GM04503 (cell line): ENCODE measurements at places on chromosomes 11 and 22.
A peak's percentile ranks its signal among the peaks of the same experiment; 100 is the strongest.

DNA sequence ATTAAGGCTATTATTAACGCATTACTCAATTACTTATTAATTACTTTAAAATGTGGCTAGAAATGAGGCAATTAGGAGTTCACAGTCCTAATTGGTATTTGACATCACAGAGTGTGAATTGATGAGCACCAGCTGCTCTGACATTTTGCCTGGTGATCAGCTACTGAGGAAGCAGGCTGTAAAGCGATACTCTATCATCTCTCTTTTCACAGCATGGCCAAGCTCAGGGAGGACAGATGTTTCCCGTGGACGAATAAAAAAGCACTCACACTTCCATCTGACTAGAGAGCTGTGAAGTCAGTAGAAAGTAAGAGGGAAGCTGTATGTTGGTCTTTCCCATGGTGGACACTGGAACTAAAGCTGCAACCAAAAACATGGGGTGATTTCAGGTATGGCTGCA is 29.1 kb upstream of the SYT9 start:
- DNase-seq = no peak

DNA sequence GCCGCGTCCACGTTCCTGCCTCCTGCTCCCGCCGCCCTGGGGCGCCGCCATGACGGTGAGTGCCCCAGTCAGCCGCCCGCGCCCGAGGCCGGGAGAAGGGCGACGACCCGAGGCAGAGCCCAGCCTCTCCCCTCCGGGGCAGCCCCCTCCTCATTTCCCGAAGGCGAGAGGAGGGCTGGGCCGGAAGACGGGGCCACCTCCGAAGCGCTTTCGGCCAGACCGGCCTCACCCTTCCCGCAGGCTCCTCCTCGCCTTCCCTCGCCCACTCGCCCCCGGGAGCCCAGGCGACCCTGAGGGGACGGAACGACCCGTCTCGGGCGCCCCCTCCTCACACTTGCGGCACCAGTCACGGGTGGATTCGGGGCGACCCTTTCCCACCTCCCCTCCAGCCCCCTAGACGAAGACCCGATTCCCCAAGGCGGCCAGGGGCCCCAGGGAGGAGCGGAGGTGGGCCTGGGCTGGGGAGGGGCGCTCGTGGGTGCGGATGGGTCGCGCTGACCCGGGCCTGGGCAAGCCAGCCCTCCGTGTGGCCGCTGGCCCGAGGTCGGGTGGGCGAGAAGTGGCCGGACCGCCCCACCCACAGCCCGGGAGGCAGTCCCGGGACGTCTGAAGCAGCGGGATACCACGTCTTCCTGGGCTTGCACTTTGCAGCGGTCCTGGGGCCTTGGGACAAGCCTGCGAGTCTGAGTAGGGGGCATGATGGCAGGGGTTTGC is 49.7 kb downstream of the TRIOBP start:
- no peak for DNase-seq

DNA sequence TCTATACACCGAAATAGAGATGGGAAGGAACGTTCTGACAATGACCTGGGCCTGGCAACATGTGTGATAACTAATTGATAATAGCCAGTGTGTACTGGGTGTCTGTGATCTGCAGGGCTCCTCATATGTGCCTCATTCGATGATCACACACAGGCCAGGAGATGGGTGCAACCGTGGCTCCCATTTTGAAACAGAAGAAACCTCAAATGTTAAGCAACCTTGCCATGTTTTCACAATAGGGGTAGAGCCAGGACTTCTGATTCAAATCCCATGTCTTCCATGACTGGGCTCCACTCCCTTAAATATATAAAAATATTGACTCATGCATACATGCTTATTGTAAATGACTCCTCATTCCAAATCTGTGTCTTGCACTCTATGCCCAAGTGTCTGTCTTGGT is 11.1 kb downstream of the APOL3 start:
- no peak for DNase-seq

DNA sequence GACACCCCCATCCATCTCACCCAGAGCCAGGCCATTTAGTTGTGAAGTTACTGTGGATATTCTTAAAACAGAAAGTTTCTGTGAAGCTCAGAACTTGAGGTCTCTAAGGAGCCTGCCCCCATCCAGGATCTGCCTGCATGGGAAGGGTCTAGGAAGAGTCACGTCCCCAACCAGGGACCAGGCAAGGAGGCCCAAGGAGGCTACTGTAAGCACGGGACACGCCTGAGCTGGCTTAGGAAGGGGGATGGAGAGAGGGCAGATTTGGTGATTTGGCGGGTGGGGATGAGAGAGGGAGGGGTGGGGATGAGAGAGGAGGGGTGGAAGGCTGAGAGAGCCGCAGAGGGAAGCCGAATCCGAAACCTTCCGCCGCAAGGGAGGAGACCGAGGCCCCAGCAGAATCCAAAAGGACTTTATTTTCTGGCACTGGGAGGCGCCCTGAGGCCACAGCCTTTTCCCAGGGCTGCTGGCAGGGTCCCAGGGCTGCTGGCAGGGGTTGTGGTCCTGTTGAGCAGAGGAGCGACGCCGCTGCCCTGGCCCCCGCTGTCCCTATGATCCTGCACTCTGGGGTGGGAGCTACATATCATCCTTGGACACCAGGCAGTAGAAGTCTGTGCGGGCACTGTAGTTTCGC is 9.4 kb downstream of the SIGIRR start:
- no peak for DNase-seq

DNA sequence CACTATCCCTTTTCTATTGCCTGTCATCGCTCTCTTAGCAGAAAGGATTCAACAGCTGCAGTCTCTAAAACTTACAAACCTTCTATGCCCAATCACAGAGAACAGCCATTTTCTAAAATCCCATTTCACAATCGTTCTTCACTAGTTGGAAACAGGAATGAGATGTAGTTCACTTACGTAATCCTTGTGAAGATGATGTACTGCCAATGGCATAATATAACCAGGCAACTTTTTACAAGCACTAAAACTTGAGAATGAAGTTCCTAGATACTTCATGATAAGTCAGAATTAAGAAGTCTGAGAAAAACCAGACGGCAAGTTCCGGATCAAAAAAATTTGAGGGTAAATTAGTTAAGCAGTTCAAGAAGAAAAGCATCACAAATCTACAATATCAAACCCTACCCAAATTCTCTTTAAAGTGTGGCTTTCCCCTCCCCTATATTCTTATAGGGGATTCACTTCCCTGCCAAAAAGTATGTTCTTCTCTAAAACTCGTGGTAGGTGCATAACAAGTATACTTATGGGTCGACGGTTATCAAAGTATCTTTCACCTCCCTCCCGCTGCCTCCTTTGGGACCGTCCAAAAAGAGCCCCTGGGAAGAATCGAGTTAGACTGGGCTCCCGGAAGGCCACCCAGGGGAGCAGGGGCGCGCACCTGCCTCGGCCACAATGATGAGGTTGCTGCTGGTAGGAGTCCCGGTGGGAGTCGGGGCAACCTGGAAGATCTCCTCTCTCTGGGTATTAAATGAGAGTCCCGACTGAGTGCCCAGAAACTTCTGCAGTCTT is 666 bp downstream of the MSANTD4 start:
- no peak for DNase-seq

- no peak for DNase-seq
These were observed 66.6 kb downstream of the MED15 start for GRCh38 chr22:20573833-20574615.

GRCh38 chr11:81644239-81644840 is 1089.3 kb downstream of the FAM181B start:
- peak; percentile 2 for DNase-seq

DNA sequence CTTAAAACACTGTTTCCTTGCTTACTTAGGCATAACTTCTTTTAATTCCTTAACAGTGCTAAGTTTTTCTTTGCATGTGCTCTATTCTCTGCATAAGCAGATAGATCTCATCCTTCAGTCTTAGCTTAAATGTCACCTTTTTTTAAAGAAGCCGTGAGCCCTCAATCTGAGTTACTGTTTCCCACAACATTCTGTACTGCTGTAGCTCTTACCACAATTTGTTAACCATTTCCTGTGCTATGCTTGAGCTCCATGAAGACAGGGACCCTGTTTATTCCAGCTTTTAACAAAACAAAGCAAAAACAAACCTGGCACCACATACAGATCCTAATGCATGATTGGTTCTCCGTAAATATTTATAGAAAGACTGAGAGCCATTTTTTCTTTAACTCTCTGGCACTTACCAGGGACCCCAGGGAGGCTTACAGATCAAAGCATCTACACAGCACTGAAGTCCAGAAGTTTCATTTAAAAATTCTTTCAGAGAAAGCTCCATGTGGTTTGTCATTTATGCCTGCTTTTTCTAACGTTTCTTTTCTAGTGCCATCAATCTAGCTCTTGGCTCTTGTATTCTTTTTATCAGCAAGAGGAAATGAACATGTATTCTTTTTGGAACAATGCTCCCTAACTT is 74.9 kb downstream of the DYNC2H1 start:
- DNase-seq = no peak

DNA sequence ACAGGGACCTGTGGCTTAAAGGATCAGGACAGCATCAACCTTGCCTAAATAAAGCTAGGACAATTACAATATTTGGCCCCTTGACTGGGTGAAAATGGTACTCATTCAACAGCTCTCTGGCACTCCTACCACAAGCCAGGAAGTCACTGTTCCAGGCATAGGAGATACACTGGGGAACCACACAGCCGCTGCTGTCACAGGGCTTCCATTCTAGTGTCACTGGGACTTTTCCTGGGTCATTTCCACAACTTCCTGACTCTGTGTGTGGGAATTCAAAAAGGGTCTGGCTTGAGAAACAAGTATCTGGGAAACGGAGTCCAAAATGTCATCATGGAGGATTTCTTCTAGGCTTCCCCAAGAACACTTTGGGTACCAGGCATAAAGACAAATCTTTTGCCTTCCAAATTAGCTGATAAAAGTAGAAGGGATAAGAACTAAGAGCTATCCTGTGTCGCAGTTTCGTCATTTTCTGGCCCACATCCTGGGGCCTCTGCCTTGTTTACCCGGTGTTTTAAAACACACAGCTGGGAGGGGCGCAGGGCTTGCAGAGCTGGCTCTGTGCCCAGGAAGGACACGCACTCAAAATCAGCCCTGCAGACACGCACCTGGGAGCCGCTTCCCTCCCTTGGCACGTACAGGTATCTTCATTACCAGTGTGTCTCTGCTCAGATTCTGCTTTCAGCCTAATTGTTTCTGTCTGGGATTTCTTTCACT is 38.0 kb downstream of the TMEM45B start:
- DNase-seq = no peak

GRCh38 chr11:20407344-20407743 is 19.8 kb downstream of the PRMT3 start:
- DNase-seq = no peak

GRCh38 chr22:40560551-40560950 is 76.0 kb downstream of the MRTFA start:
- DNase-seq = no peak

- DNase-seq = no peak
These were observed 3.3 kb upstream of the SAMM50 start for GRCh38 chr22:43951966-43952365.

- DNase-seq = no peak
These were observed 103.0 kb downstream of the KCNQ1 start for GRCh38 chr11:2547806-2548205.

DNA sequence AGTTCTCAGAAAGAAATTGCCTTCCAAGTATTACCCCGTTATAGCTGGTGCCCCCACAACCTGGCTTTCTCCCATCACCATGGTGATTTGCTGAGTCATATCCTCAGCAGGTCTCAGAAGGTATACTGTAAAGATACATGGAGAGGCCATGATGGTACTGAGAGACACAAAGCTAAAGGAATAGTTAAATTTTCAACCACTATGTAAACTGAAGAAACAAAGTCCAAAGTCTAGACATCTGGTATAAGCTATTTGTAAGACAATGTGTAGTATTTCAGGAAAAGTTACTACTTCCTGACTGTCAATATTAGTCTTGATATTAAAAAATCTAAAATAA is 377.1 kb downstream of the DCDC1 start:
- DNase-seq = no peak

DNA sequence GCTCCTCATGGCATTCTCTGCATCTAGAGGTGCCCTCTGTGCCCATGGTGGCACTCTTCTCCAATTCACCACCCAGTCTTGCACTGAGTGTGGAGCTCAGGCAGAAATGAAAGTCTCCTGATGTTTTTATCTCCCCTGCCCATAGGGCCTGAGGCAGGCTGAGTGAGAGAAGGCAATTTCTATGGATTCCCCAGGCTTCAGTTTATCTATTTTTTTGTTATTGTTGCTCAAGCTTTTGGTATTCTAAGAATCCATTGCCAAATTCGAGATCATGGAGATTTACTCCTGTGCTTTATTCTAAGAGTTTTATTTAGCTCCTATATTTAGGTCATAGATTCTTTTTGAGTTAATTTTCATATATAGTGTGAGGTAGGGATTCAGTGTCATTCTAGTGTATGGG is 40.7 kb downstream of the TSPAN18 start:
- no peak for DNase-seq

GRCh38 chr22:49993649-49994360 is 18.8 kb downstream of the IL17REL start:
- no peak for DNase-seq

- no peak for DNase-seq
These were observed 57.2 kb downstream of the RPS6KA4 start for GRCh38 chr11:64415996-64416728.

GRCh38 chr11:108797578-108798100 is 132.8 kb downstream of the DDX10 start:
- no peak for DNase-seq

GRCh38 chr11:34609850-34610249 is 11.0 kb upstream of the EHF start:
- DNase-seq = no peak

DNA sequence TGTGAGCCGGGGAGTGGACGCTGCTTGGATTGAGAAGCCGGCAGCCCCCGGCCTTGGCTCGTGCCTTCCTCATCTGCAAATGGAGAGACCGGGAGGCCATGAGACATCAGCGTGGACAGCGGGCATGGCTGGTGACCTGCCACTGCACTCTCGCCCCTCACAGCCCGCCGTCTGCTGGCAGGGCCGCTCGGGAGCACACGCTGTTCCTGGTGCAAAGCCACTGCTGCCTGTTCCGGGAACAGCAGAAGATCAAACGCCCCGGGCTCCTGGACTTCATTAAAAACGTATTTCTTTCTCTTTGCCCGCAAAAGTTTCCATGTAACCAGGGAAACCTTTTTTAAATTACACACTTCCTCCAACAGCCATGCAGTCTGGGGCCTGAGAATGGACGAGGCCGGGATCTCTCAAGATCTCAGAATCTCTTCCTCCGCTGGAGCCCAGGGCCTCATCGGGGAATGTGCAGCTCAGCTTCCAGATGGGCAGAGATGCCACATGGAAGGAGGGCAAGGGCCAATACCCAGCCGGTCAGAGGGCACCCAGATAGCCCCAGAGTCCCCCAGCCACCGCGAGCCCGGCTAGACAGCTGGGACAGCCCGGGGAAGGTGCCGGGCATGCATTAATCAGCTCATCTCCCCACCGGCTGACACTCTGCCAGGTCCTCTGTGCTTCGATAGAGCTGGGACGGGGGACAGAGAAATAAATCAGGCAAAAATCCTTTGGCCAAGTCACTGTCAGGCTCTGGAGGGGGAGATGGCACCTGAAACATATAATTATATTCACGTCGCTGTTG is 62.8 kb upstream of the PRR5 start:
- DNase-seq = no peak

DNA sequence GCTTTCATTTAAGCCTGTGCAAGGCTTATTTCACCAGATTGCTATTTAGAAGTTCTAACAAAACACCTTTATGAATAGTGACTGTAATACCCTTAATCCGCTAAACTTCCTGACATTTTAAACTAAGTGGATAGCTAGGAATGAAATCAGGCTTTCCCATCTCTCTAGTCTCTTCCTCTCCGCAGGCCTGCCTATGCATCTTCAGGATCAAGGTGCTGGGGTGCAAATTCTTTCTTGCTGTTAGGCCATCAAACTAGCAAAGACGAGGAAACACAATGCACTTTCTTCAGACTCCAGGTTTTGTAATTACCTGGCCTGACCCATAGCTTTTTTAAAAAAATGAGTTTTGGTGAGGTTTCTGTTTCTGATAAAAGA is 149.4 kb downstream of the DBX1 start:
- no peak for DNase-seq
